ENCODE measurements at places on chromosomes 1 and 21.

DNA sequence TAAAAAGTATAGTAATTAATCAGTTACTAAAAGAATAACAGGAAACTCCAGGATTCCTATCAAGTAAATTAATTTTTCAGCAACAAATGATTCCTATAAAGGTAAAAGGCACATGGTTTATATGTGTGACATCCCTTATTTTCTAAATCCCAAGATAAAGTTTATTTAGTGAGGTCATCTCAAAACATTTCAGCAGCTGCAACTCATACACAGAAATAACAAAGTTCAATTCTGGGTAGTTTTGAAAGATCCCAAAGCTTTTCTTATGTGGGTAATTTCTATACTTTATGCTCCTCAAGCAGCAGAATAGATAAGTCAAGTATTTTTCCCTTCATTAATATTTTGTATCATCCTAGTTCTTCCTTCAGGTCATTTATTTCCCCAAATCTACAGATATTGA, 117.7 kb downstream of the EIF4G3 start:
- no peak for DNase-seq

DNA sequence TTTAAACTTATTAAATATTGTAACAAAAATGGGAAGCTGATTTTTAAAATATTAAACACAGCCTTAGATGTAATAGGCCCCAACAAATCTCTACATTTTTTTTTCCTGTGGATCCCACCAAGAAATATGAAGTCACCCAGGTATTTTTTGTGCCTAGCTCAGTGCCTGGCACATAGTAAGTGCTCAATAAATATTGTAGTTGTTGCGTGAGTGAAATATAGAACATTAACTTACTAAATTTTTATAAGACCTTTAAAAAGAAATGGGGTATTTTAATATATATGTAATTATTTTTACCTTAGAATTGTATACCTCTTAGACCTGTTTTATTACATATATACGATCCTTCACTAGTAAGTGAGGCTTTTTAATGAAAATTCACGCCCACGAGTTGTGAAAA, 569 bp upstream of the DNAH14 start:
- DNase-seq: no peak

DNA sequence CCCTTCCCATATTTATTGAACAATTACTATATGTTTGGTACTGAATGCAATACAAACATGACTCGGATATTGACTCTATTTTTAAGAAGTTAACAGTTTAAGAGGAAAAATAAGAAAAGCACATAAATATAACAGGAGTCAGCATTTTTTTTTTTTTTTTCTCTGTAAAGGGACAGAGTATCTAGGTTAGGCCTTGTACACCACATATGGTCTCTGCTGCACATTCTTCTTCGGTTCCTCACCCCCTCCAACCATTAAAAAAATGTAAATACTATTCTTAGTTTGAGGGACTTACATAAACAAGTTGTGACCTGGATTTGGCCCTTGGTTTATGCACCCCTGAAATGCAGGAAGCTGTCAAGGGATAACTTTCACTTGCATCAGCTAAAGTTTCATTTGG, 40.4 kb downstream of the PHC2 start:
- DNase-seq: no peak

GRCh38 chr1:33849211-33849610, 14.7 kb upstream of the HMGB4 start:
- DNase-seq: no peak
